Neural crest cell (in vitro differentiated cells): ENCODE measurements at places on chromosomes 12 and 14.

DNA sequence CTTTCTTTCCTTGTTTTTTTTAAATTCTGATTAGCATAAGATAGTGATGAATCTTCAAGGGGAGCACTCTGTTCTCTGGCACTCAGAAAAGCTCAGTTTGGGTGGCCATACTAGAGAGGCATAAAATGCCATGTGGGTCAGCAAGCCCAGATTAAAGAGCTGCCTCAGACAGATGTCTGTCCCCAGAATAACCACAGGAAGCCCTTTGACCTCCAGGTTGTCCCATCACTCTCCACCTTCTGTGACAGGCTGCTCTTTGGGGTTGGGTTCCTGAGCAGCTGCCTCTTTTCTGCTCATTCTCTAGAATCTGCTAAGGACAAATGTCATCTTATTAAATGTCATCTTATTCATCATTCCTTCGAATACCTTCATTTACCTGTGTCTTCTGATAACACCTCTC, 96.0 kb upstream of the PDZRN4 start:
- DNase-seq, result no peak

DNA sequence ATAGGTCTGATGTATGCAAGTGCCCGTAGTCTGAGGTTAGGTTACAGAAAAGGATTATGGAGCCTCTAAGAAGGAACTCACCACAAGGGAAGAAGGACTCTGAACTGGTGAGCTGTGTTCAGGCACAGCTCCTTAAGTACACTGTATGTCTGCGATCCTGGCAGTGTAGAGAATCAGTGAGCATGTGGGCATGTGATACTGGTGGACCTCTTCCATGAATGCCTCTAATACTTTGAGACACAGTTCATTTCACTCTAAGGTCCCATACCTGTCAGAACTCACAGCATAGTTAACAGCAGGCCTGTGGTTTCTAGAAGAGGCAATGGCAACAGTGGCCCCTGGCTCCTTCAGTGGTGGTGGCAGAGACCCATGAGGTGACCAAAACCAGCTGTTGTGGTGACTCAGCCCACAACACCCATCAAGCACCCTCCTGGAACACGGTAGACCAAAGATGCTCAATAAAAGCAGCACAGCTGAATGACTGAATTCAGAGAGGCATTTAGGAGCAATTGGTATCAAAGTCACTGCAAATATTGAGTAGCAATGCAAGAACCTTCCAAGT, 6.9 kb upstream of the OR6J1 start:
- no peak for DNase-seq

- no peak for DNase-seq
Measured at GRCh38 chr12:104654665-104655609, 198.2 kb downstream of the CHST11 start.

DNA sequence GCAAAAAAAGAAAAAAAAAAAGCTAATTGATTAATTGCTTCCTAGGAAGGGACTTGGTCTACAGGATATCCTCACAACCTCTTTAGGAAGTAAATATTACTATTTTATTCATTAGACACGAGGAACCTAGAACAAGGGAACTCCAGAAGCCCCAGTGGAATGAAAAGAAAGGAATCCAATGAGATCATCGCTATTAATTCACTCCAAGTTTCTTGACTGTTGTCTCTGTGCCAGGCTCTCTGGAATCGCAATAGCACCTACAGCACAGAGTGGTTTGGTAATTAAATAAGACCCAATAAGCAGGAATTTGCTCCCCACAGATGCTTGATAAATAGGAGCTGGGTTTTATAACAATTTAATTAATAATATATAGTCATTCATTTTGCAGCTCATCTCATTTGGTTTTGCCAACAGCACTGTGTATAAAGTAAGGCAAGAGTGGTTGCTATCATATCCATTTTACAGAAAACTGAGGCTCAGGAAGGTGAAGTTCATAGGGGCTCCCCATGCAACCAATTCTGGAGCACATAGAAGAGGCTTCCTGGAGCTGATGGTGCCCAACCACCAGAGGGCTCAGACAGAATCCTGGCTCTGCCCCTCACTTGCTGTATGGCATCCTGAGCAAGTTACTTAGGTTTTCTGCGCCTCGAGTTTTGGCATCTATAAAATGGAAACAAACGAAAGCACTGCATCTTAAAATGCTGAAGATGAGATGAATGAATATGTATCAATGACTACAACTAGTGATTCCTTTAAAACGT, 420.2 kb downstream of the MED13L start:
- DNase-seq, result no peak

DNA sequence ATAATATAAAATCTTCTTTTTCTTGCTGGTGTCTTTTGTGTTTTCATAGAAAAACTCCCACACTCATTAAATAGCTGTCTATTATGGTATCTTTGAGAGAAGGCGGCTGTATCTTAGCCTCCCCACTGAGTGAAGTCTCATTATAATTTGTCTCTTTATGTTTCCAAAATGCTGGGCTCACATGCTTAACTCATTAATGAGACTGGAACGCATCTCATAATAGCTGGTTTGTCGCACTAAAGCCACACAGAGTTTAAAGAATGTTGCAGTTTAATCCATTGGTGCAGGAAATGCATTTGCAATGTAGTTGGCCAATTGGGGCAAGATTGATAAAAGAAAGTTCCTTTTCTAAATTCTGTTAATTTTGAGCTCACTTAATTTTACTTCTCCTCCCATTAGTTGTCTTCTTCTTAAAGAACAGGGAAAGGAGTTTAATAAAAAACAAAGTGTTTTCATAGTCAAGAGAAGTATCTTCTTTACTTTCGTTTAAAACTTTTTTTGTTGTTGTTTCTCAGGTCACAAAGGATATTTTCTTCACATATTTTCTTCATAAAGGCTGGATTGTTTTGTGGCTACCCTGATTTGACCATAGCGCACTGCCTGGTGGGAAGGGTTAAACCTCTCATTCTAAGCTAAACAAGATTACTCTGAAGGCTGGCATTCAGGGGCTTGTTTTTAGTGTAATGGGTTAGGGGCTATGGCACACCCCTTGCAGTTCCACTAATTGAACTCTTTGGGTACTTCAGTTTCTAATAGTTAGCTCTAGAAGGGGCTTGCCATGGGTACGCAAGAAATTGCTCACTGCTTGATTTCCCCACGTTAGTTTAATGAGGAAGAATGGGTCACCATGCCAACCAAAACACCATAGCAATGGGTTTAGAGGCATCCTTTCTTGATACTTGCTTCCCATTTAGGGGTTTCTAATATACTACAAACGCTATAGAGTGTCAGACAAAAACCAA, 197.0 kb downstream of the TMTC2 start:
- no peak for DNase-seq

GRCh38 chr12:15356951-15357364, 34.6 kb downstream of the PTPRO start:
- no peak for DNase-seq

DNA sequence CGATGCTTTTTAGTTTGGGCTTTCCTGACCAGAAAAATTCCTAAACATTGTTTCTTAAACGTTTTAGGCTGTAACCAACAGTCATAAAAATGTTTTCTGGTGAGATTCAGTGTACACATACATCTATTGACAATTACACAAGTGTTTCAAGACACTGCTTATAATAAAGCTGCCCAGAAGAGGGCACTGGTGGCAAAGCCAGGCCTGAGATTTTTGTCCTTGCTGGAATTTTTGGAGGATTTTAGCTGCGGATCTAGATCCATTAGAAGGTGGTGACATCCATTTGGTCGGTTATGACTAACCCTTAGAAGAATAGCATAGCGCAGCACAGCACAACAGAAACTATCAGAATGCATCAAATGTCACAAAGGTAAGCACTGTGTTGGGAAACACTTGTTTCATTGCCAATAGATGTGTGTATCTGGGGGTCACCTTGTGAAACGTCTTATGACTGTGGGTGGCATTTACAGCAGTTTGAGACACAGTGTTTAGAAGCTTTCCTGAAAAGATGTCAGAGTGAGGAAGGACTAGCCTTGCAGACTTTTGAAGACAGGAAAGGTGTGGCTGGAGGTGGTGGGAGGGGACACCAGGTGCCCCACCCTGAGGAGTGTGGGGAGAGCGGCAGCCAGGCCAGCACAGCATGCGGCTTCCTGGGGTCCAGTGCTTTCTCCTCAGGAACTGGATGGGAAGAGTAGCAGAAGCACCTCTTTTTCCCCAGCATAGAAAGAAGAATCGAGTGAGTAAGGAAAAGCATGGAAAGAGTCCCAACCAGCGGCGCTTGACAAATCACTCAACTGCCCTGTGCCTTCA, 54.7 kb upstream of the FKBP4 start:
- peak; percentile 11 for DNase-seq

DNA sequence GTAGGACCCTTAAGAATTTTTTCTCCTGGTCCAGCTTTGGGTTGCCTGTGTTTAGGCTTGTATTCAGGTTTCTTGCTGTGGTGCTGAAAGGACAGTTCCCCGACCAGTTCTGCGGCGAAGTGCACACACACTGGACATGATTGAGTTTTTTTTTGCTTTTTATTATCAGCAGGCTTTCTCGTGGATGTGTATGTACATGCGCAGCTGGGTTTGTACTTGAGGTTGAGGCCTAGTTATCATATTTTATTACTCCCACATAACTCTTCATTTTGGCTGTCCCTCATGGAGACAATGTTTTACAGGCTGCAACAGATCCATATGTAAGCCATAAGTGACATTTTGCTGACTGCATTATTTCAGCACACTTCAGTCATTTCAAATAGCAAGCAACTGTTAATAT, 2.5 kb downstream of the SCN8A start:
- DNase-seq, result peak; percentile 40
